Brain microvascular endothelial cell (primary cell): ENCODE measurements at places on chromosomes 6 and 20.

- no peak for DNase-seq
Measured at GRCh38 chr20:1945134-1945618, 48.7 kb downstream of the PDYN start.

DNA sequence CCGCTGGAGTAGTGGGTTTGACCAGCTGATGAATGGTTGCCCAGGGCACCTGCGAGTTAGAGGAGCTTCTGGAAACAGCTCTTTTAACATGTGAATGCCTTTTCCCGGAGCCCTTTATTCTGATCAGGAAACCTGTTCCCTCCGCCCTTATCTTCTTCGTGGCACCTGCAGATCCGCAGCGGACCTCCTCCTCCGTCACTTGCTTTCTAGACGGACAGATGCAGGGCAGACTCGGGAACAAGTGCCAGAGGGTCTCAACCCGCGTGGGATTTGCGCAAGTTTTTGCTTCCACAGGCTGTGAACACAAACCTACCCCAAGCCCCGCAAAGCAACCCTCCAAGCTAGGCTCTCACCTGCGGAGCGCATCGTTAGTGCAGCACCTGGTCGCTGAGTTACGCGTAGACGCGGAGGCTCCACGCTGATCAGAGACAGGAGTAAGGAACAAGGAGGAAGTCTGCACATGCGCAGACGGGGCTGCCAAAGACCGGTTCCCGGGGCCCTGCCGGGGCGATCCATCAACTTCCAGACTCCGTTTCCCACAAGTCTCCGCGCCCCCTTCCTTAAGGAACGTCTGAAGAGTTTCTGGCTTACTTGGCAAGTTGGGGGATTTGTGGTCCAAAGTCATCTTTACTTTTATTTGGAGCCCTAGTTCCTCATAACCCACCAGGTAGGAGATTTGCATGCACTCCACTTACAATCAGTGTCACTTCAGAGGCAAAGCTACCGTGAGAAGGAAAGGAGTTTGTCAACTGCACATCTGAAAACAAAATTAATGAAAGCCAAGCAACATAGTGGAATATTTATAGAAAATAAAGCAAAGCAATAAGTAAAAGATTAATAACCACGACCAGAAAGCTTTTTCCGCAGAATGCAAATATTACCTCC is 52.7 kb upstream of the ELMO2 start:
- no peak for DNase-seq

DNA sequence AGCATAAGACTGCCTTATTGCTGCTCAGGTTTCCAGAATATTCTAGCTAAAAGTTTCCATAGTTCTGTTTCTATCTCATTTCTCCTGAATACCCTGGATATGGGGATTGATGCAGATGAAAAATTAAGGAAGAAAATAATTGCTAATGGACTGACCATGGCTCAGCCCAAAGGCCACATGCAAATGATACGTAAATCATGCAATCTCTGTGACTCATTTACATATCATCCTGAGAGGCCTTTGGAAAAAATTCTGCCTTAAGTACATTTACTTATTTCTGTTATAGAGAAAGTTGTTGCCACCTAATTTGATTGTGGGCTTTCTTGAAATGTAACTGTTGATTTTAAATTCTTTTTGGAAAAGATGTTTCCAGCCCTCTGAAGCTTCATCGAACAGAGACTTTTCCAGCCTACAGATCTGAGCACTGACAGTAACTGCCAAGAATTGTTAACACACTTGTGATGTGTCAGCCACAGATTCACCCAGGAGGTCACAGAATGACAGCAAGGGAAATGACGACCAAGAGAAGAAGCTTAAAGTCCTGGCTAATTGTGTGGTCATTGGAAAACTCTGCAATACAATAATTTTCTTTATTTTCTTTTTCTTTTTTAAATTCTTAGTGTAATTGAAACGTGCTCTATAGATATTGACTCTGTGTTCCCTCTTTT is 174.8 kb downstream of the DOK5 start:
- DNase-seq: no peak

- DNase-seq: no peak
Measured at GRCh38 chr6:101668496-101669030, 275.1 kb downstream of the GRIK2 start.

DNA sequence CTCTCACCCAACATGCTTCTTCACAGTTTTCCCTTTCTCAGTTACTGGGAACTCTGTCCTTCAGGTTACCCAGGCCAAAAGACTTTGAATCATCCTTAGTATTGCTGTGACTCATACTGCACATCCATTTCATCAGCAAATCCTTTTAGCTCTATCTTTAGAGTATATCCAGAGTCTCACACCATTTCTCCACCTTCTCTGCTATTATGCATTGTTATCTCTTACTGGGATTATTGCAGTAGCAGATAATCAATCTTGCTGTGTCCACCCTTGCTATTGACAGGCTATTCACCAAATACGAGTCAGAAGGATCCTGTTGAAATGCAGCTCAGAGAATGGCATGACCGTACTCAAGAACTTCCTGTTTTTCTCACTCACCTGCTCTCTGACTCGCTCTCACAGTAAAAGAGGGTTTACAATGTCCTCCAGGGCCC is 57.3 kb downstream of the BCKDHB start:
- DNase-seq: peak; percentile 64

DNA sequence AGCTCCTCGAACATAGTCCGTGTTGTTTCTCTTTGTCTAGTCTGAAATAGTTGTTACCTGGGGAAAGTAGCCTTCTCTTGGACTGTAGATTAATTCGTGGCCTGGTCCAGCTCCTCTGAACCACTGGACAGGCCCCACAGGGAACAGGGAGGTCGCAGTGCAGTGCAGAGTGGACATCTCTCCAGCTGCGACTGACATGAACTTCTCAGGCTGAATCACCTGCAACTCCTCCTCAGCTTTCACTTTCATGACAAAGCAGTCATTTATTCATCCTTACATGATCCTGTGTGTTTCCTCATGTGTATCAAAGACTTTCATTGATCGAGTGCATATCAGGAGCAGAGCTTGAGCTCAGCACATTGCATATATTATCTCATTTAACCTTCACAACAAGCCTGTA is 19.1 kb upstream of the SIRPG start:
- no peak for DNase-seq

GRCh38 chr6:34063651-34064050 is 82.2 kb downstream of the GRM4 start:
- no peak for DNase-seq

GRCh38 chr20:5689463-5689862 is 60.7 kb upstream of the SHLD1 start:
- no peak for DNase-seq

- no peak for DNase-seq
Measured at GRCh38 chr6:150026976-150027805, 1.9 kb upstream of the RAET1L start.

DNA sequence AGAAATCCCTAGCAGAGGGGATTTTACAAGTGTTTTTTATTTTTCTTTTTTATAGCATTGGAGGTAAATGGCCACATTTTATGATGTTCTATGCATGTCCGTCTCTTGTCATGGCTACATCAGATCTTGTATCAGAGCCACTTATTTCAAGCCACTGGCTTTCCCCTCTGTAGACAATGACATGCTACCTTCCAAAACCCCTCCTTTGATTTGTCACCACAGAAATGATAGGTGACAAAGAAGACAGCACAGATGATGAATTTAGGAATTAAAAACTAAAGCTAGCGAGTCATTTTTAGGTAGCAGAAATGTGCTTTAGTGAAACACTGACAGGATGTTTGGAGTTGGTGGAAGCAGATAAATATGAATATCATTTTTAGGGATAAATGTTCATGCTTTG is 20.8 kb downstream of the PLCB1 start:
- no peak for DNase-seq

DNA sequence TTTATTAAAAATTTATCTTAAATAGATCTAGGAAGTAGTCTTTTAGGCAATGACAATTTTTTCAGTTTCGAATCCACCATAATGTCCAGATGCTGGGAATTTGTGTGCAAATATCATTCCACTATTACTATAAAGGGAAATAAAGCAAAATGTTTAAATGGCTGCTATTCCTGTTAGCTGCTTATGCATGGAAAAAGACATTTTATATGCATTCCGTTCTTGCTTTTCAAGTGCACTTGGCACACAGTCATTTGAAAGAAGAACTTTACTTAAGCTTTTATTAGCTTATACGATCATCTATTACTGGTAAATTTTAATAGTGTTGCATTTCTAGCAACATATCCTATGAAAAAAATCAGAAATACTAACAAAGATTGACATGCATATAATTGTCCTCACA is 42.0 kb downstream of the PRL start:
- DNase-seq: no peak

GRCh38 chr6:33770124-33770832 is 18.7 kb downstream of the LEMD2 start:
- no peak for DNase-seq

DNA sequence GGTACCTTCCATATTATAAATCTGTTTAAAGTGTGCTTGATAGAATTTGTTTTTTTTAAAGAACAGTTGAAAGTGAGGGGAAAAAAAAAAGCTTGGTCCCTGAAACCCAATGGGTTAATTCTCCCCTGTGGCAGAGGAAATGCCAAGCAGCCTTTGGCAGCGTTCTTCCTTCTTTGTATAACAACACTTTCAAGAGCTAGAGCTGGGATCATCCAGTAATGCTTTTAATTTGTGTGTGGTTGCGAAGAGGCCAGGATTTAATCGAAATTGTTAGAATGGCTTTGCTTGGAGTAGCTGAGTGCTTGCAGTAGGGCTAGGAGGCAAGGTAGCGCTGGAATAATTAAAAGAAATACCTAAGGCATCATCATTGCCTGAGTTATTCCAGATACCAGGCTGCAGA is 692.0 kb downstream of the DHX35 start:
- no peak for DNase-seq

DNA sequence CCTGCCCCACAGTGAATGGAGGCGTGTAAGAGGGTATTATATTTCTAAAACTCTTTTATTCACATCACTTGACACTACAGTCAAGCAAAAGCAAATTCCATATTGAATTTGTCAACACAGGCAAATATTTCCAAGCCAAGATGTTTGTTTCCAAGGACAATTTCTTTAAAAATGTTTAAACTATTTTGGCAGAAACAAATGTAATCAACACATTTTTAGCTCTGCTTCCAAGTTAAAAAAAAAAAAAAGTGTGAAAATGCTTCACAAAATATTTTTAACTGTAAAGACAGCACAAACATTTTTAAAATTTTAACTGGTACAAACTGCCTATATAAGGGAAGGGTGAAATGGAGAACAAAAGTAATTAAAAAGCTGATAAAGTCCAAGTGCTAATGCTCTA is 44.9 kb upstream of the DST start:
- no peak for DNase-seq

DNA sequence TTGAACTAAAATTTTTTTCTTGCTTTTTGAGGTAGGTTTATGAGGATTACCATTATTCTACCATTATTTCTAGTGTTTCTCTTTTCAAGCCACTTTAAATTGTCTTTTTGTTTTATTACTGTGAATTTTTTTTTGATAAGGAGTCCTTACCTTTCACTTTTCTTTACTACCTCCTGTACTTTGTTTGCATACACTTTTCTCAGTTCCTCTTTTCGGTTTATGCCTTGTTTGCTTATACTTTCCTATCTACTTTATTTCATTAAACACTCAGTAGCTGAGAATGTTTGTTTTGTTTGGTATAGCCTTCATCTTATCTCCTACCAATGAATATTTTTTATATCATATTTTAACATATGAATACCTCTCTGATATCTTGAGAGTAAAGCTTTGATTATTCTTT is 147.9 kb downstream of the TFAP2B start:
- DNase-seq: no peak

GRCh38 chr6:44828780-44829179 is 441.3 kb downstream of the CDC5L start:
- no peak for DNase-seq

GRCh38 chr6:144568241-144568640 is 283.1 kb downstream of the UTRN start:
- no peak for DNase-seq

- no peak for DNase-seq
Measured at GRCh38 chr20:35929301-35929700, 25.0 kb downstream of the SCAND1 start.

DNA sequence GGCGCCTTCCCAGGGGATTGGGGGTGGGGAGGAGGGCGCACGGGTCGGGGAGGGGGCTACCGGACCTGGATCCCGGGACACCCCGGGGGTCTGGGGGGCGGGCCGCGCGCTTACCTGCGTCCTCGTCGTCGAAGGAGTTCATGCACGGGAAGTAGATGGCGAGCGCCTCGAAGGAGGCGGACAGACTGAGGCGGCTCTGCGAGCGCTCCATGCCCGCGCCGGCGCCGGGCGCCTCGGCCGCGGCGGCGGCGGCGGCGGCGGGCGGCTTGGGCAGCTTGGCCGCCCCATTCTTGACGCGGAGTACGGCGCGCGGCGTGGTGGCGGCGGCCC is 320 bp downstream of the RIMS4 start:
- DNase-seq: no peak

GRCh38 chr6:113383701-113384100 is 473.4 kb upstream of the MARCKS start:
- no peak for DNase-seq

DNA sequence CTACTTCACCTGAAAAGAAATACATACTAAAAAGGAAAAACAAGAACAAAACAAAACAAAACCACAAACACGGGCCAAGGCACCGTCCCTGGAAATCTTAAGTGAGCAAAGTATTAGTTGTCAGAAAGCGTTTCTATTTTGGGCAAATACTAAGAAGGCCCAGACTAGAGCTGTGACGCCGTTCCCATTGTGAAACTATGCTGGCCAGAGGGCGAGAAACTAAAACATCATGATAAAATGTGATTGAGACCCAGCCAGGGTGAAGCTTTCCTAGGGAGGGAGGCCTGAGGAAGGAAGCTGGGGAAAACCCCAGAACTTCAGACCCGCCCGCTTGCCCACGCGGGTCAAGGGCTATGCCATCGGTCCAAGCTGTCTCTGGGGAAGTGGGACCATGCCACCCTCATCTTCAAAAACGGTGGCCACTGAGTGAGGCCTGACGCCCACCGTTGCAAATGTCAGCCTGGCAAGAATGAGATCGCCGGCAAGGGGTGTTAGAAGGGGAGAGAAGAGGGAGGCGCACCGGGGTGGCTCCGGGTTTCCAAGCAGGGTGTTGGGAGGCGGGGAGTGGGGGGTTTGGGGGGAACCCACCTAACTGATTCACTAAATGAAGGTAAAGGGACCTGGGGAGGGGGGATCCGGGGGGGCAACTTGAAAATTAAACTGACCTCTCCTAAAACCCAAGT is 1950.9 kb upstream of the DEFB115 start:
- DNase-seq: no peak
